ENCODE measurements at places on chromosomes 1 and 21.

DNA sequence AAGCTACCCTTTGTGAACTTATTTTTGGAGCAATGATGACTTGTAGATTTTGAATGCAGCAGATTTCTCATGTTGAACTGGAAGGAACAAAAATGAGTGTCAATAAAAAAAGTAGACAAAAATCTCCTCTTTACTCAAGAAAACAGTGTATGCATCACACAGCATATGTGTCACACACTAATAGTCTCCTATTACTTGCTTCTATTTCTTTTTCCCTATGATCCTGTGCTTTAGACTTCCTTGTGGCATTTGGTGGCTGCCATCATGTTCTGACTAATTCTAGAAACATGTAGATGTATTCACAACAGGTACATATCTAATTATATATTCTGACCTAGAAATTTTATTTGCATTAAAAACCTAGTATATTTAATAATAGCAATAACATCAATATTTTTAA, 14.3 kb downstream of the RC3H1 start:
- DNase-seq, result no peak

DNA sequence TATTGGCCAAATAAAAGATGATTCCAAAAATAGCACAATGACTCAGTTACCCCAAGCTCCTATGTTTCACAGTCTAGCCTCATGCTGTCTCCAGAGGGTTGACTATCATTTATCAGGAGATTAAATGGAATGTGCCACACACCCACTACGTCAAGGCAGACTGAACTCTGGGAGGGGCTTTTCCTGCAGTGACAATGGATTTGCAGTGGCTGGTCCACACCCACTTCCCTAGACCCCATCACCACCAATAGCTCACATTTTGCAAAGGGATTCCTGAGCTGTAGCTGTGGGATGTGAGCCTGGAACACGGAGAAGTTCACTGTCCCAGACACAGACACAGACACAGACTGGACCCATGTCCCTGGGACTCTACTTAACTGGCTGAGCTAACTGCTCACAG, 77.1 kb downstream of the HLCS start:
- DNase-seq, result no peak

GRCh38 chr1:215084621-215085020, 2.1 kb downstream of the KCNK2 start:
- no peak for DNase-seq

GRCh38 chr1:85118751-85119150, 70.5 kb upstream of the MCOLN3 start:
- no peak for DNase-seq

DNA sequence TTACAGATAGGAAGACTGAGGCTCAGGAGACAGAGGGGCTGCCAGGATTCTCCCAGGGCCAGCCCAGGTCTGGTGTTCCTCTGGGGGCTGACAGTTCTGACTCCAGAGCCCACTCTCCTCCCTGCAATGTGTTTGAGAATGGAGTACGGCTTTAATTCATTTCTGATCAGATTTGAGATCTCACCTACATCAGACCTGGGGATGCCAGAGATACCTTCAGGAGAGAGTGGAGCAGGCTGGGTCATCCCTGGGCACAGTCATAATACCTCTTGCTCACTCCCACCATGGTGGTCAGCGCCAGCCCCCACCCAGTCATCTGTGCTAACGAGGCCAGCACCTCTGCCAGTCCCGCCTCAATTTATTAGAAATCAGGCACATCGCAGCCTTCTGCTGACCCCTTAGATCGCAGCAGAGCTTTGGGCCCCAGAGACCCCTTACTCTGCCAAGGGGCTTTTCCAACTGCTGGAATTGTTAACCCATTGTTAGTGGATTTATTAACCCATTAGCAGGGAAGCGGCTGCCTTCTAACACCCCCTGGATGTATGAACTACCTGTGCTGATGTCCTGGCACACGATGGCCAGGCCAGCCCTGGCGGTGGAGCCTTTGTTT, 352.1 kb downstream of the MATN1 start:
- no peak for DNase-seq
